HTR-8/SVneo (cell line): ENCODE measurements at places on chromosomes 3 and 15.

DNA sequence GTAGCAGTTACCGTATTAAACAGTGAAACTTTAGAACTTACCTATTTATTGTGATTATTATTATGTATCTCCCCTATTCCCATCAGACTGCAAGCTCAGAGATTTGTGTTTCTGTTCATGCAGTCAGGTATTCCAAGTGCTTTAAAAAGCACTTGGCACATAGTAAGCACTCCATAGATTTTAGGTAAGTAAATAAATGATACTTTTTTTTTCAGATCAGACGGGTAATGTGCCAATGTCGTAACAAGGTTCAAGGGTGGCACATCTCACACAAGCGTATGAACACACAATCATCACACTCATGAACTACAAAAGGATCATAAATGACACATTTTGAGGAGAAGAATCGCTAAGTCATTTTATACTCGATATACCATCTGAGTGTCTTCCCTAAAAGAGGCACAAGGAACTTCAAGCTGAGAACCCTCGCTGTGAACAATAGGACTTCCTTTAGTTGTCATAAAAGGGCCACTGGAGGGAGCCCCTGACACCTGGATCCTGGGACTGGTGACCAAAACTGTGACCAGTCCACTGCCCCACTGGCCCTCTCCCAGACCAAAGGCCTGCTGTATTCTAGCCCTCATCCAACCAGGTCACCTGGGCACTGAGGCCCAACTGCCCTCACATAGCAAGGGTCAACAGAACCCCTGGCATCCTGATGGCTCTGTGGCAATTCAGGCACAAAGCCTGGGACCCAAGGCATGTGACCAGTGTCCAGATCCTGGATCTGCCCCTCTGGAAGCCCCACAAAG, 32.1 kb downstream of the KIF9 start:
- peak; percentile 45 for DNase-seq

DNA sequence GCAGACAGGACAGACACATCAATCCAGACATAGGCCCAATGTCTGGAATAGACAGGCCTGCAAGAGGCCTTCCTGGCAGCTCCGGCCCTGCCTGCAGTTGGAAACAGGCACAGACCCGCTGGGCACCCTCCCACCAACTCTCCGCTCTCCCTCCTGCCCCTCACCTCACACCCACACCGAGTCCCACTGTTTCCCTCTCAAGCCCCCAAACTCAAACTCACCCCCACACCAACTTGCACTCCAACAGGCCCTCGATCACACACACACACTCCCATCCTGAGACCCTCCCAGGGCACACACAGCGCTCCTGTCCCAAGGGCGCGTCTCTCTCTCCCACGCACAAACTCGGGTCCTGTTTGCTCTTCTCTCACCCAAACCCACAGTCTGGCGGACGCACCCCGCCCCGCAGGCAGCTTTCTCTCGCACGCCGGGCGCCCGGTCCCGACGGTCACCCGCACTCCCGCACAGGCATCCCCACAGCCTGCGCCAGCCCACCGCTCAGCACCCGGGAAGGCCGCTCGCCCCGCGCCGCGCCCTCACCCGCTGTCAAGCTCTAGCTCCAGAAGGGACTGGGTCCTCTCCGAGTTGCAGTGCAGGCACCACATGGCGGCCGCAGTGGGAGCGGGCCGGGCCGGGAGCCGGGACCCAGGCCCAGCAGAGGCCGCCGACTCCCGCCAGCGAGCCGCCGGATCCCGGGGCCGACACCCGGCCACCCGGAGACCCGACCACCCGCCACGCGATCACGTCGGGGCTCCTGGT, 106.2 kb downstream of the IQSEC1 start:
- no peak for DNase-seq

DNA sequence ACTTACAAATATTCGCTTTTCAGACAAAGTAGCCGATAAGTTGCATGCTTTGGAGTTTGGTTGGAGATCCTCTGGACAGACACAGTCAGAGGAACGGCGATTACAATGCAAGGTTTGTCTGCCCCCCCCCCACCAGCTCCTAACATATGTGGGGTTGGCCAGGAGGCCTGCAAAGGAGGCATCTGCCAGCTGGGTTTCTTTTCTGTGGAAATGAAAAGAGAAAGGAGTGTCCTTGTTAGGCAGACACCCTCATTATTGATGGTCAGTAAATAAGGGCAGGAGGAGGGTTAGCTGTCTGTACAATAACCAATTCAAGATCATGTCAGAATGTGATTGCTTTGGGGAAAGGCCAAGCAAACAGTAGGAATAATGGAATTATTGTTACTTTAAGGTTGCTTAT, 49.1 kb downstream of the TLNRD1 start:
- DNase-seq = no peak

DNA sequence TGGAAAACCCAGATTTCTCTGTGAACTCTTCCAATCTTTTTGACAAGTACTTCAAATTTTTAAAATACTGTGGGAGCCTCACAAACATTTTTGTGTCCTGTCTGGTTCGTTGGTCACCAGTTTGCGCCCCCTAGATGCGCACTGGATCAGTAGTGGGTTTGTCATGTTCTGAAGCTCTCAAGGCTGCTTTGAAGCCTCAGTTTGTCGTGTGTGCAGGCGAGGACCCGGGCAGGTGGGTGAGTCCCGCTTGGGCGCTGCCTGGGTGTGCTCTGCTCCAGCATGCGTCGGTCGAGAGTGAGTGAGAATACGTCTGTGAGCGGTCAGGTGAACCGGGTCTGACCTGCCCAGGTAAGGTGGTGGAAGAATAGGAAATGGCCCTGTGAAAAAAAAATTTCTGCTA, 17.3 kb upstream of the AEN start:
- DNase-seq = no peak

- peak; percentile 5 for DNase-seq
Observed at GRCh38 chr3:96478496-96478895, 335.9 kb upstream of the EPHA6 start.
